ENCODE measurements at places on chromosomes 5 and 9. TPM values are rescaled to one million over a fixed set of nuclear protein-coding genes. Genes with fewer than 3 reads are reported as not detected.

The PGM5 gene
- total RNA-seq, result 573 TPM

The DOK3 gene
- 7.5 TPM for total RNA-seq

DNA sequence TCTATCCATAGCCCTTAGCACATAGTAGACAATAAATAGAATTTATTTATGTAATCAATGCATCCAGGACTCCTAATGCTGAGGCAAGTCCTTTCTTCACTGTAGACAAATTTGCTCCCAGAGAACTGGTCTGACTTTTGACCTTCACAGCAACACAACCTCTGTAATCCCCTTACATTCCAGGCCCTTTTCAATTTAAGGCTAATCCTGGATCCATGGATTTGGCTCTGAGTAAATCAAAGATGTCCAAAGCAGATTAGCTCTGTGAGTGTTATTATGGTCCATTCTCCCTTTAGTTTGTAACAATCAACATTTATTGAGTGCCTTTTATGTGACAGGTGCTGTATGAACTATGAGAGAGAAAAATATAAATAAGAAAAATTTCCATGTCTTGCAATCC is 27.4 kb upstream of the TMC1 start:
- H3K4me1 ChIP-seq, result no peaks in the 10 kb centered on the region
- no peak for DNase-seq
- H3K36me3 ChIP-seq, result no peaks in the 10 kb centered on the region
- no peak overlapping the region for H3K27ac ChIP-seq
- H3K4me3 ChIP-seq, result no peak overlapping the region

The FAM221B gene
- not detected for total RNA-seq

DNA sequence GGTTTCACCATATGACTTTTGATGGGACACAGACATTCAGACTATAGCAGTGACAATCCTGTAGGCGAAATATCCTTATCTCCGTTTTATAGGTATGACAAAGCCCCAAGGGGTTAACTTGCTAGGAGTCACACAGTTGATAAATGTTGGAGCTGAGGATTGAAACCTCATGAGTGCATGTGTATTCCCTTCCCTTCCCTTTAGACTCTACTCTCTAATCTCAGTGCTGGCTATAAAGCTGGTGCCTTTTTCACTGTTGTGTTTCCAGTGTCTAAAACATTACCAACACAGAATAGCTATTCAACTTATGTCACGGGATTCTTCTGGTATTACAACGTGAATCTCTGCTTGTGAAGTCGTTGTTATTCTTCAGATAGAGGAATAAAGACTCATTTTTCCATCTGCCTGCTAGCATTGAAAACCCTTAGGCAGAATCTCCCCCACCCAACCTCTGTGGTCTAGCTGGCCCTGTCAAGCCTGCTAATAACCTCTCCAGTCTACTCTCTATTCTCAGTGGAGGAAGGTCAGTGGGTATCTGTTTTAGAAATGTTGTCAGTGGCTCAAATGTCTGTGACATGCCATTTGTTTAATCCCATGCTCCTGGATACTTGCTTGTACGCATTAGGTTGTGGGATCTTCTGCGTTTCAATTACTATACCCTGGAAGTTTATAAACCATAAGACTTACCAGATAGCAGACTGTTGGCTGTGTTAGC is 121.2 kb downstream of the TLE4 start:
- no peaks in the 10 kb centered on the region for H3K27me3 ChIP-seq
- no peak overlapping the region for H3K4me3 ChIP-seq
- peak; percentile 26 for DNase-seq
- H3K27ac ChIP-seq, result no peak overlapping the region
- H3K36me3 ChIP-seq, result no peaks in the 10 kb centered on the region

DNA sequence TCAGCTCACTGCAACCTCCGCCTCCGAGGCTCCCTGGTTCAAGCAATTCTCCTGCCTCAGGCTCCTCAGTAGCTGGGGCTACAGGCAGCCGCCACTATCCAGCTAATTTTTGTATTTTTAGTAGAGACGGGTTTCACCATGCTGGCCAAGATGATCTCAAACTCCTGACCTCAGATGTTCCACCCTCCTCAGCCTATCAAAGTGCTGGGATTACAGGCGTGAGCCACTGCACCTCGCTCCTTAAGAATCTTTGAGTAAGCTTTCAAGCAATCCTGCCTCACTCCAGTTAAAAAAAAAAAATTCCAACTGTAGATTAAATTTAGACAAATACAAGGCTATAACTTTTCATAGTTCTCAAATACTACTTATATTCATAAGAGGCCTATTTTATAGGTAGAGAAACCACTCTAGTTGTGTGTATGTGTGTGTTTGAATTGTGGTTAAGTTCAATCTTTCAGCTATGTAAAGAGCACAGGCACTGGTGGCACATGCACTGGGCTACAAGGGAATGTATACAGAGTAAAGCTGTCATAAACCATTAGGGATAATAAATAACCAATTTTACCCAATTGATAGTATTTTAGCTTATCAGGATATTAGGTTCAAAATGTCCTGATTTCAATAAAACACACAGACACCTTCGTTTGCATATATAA is 50.6 kb upstream of the RAPGEF6 start:
- H3K4me3 ChIP-seq, result no peak overlapping the region
- peaks cover 5% of the 10 kb centered on the region for H3K4me1 ChIP-seq
- peaks cover 20% of the 10 kb centered on the region for H3K36me3 ChIP-seq

The ERP44 gene
- 13.3 TPM for total RNA-seq

Measured in esophagus muscularis mucosa (tissue), 4 donors.